Thymus (tissue), 14 donors: ENCODE measurements at places on chromosomes 12 and 14. TPM values are rescaled to one million over a fixed set of nuclear protein-coding genes. Genes with fewer than 3 reads are reported as not detected.

KCNJ8 gene
- 3.5 TPM for polyA plus RNA-seq

TMTC1 gene
- polyA plus RNA-seq, result 9.3 TPM

GPRC5A gene
- 1.1 TPM for polyA plus RNA-seq

KRT79 gene
- polyA plus RNA-seq, result 25.8 TPM

PAH gene
- 1.3 TPM for polyA plus RNA-seq

LPCAT3 gene
- polyA plus RNA-seq, result 28.2 TPM

SLC41A2 gene
- 3.8 TPM for polyA plus RNA-seq

CLEC4E gene
- 4.1 TPM for polyA plus RNA-seq

OVCH1 gene
- polyA plus RNA-seq, result 0.09 TPM

GPR135 gene
- 0.52 TPM for polyA plus RNA-seq

PIWIL1 gene
- polyA plus RNA-seq, result 0.05 TPM

SDSL gene
- polyA plus RNA-seq, result 13.1 TPM

IL26 gene
- polyA plus RNA-seq, result 0.07 TPM

DNAJC22 gene
- polyA plus RNA-seq, result 0.27 TPM

RILPL2 gene
- polyA plus RNA-seq, result 7.8 TPM

AGAP2 gene
- polyA plus RNA-seq, result 15.5 TPM
